ENCODE measurements at places on chromosomes 6 and 20. TPM values are rescaled to one million over a fixed set of nuclear protein-coding genes. Genes with fewer than 3 reads are reported as not detected.
A peak's percentile ranks its signal among the peaks of the same experiment; 100 is the strongest.

The GPX5 gene
- not detected for total RNA-seq

The SPTLC3 gene
- 3.4 TPM for total RNA-seq

The OR2H1 gene
- total RNA-seq, result not detected

The MANEA gene
- total RNA-seq, result 10.4 TPM

The PRL gene
- 1.1 TPM for total RNA-seq

The FAM184A gene
- 1.4 TPM for total RNA-seq

The ZNF334 gene
- 3.8 TPM for total RNA-seq

The NRN1 gene
- total RNA-seq, result 4.2 TPM

The DNAH8 gene
- total RNA-seq, result 0.05 TPM

The TREM1 gene
- total RNA-seq, result 1.0 TPM

The CCND3 gene
- total RNA-seq, result 131 TPM

The TSBP1 gene
- not detected for total RNA-seq

The CD109 gene
- 5.0 TPM for total RNA-seq

GRCh38 chr20:35854713-35855348 is 83.0 kb downstream of the PHF20 start:
- H3K4me1 ChIP-seq, result no peaks in the 10 kb centered on the region
- H3K4me3 ChIP-seq, result no peak overlapping the region
- no peak overlapping the region for H3K27ac ChIP-seq
- peaks cover 22% of the 10 kb centered on the region for H3K36me3 ChIP-seq
- DNase-seq, result no peak
- H3K27me3 ChIP-seq, result no peaks in the 10 kb centered on the region

DNA sequence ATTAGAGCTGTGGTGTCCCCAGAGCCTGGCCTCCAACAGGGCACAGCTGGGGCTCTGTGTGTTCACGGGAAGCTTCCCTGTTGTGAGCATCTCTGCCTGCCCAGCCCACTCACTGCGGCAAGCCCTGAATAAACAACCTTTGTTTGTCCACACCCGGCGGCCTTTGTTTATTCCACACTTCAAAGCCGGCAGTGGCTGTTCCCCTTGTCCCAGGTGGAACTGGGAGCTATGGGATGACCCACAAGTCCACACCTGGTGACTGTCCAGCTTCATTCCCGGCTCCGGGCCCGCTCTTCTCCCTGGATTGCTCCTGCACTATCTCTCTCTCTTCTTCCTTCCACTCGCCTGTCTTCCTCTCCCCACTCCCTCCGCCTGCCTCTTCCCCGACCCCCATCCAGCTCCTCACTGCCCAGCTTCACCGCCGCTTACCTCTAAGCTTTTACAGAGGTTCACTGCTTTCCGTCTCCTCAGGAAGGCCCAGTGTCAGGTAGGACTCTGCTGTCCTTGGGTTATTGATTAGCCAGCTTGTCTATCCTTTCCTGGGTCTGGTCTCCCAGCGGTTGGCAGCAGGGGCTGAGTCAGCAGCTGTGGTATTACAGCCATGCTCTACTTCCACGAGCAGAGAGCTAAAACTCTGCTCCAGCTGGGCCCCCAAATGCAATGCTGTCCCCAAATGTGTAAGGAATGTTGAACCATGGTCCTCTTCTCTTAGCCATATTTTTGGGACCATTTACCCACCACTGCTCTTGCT is 17.8 kb downstream of the DACT2 start:
- H3K27me3 ChIP-seq, result peaks cover 11% of the 10 kb centered on the region
- H3K27ac ChIP-seq, result no peak overlapping the region
- no peak overlapping the region for H3K4me3 ChIP-seq
- DNase-seq, result no peak
- H3K4me1 ChIP-seq, result no peaks in the 10 kb centered on the region
- no peaks in the 10 kb centered on the region for H3K36me3 ChIP-seq

DNA sequence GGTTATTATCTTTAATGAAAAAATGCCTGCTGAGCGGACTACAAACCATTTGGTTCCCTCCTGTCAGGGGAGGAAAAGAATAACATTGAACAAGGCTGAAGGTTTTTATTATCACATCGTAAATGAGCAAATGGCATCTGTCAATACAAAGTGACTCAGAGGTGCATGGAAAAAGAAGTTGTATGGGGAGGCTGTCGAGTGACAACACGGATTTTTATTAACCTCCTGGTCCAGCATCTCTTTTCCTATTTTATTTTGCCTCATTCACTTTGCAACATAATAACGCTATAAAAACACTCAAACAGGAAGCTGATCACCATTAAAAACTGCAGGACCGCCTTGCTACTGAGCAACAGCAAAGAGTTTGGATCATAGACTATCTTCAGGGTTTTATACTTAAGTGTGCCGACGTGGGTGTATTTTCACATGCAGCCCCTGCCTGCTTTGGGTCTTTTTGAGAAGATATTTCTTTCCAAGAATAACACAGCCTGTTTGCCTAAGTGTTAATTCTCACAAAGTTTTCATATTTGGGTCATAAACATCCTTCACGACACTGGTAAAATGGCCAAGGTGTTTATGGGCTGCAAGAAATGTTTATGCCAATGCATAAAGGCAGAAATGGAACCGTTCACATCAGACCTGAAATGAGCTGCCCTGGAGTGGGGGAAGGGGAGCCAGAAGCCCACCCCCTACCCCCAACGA is 132.1 kb upstream of the SALL4 start:
- H3K27me3 ChIP-seq, result no peaks in the 10 kb centered on the region
- no peaks in the 10 kb centered on the region for H3K36me3 ChIP-seq
- DNase-seq, result no peak

- no peak overlapping the region for H3K27ac ChIP-seq
- H3K27me3 ChIP-seq, result peaks cover 38% of the 10 kb centered on the region
- no peak for DNase-seq
- H3K4me1 ChIP-seq, result no peaks in the 10 kb centered on the region
- H3K36me3 ChIP-seq, result no peaks in the 10 kb centered on the region
These were observed 15.1 kb downstream of the DSP start for GRCh38 chr6:7556394-7557106.

DNA sequence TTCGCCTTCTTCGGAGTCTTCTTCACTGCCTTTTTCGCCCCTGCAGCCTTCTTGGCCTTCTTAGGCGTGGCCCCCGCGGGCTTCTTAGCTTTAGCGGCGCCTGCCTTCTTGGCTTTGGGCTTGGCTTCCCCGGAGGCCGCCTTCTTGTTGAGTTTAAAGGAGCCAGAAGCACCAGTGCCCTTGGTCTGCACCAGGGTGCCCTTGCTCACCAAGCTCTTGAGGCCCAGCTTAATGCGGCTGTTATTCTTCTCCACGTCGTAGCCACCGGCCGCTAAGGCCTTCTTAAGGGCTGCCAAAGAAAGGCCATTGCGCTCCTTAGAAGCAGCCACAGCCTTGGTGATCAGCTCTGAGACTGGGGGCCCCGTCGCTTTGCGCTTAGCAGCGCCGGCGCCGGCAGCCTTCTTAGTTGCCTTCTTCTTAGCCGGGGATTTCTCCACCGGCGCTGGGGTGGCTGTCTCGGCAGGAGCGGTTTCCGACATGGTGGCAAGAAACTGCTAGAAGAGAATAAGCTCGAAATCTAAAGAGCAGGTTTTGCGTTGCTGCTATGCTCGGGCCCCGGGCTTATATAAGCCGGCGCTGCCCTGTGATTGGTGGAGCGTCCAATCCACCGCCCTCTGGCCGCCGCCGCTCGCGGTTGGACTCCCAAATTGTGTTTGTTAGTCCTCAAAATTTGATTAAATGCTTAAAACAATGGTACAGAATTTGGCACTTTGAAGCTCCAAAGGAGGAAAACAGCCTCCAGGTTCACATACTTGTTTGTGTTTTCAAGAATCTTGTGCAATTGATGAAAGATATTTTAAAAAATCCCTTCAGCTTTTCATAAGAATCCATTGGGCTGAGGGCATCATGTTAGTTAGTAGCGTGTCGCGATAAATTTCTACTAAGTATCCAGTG is 44.9 kb downstream of the OR2B2 start:
- peak; percentile 94 for DNase-seq
- H3K36me3 ChIP-seq, result no peaks in the 10 kb centered on the region
- H3K4me1 ChIP-seq, result peaks cover 14% of the 10 kb centered on the region
- no peaks in the 10 kb centered on the region for H3K27me3 ChIP-seq

DNA sequence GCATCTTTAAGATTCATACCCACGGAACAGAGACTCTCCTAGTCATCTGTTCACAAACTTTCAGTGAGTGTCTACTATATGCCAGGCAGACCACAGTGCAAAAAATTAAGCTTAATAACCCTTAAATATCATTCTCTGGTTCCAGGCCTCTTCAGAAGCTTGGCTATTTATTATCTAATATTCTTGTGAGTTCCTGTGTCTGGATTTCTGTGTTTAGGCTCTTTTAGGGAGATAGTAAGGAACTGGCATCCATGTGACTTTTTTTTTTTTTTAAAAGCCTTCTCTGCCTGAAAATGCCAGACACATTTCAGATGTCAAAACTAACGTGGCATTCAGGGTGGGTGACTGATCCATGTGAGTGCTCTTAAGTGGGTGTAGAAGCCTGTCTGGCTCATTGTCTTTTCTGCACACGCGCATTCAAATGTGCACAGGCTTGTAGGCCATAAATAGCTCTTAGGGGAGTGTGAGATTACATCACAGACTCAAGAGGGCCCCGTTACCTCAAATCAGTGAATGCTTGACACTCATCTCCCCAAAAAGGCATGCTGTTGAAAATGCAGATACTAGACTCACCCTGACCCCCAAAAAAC is 141.9 kb downstream of the GMPR start:
- H3K36me3 ChIP-seq, result no peaks in the 10 kb centered on the region
- no peak for DNase-seq
- H3K4me3 ChIP-seq, result no peak overlapping the region
- H3K4me1 ChIP-seq, result no peaks in the 10 kb centered on the region
- H3K27me3 ChIP-seq, result no peaks in the 10 kb centered on the region

DNA sequence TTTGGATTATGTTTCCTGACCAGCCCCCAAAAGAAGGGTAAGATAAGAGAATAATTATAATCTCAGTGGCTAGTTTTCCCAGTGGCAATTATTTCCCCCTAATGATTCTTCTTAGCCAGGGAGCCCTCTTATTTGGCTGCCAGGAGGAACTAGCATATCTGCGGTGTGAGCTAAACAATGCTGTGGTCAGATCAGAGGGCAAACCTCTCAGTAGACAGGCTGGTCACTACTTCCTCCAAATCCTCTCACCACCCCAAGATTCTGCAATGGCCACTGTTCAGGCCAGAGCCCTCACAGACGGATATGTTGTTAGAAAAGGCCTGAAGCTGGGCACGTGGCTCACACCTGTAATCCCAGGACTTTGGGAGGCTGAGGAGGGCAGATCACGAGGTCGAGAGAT is 273.4 kb upstream of the SASH1 start:
- H3K27me3 ChIP-seq, result no peaks in the 10 kb centered on the region
- no peaks in the 10 kb centered on the region for H3K4me1 ChIP-seq
- H3K27ac ChIP-seq, result no peak overlapping the region
- no peak overlapping the region for H3K4me3 ChIP-seq

GRCh38 chr6:127832381-127832780 is 68.5 kb downstream of the THEMIS start:
- no peak for DNase-seq
- no peaks in the 10 kb centered on the region for H3K4me1 ChIP-seq
- H3K27me3 ChIP-seq, result no peaks in the 10 kb centered on the region
- H3K36me3 ChIP-seq, result peaks cover 60% of the 10 kb centered on the region
- H3K27ac ChIP-seq, result no peak overlapping the region
- no peak overlapping the region for H3K4me3 ChIP-seq

- DNase-seq, result no peak
- no peak overlapping the region for H3K4me3 ChIP-seq
- peaks cover 39% of the 10 kb centered on the region for H3K27me3 ChIP-seq
- H3K4me1 ChIP-seq, result no peaks in the 10 kb centered on the region
These were observed 80.2 kb downstream of the GRM4 start for GRCh38 chr6:34065466-34066217.

- no peak overlapping the region for H3K4me3 ChIP-seq
- H3K27me3 ChIP-seq, result no peaks in the 10 kb centered on the region
- H3K36me3 ChIP-seq, result no peaks in the 10 kb centered on the region
- no peak overlapping the region for H3K27ac ChIP-seq
- H3K4me1 ChIP-seq, result no peaks in the 10 kb centered on the region
These were observed 18.4 kb upstream of the HLA-G start for GRCh38 chr6:29809249-29809648.

GRCh38 chr6:41228616-41229015 is 467 bp downstream of the TREML4 start:
- DNase-seq, result no peak
- H3K27me3 ChIP-seq, result no peaks in the 10 kb centered on the region
- no peaks in the 10 kb centered on the region for H3K36me3 ChIP-seq
- no peak overlapping the region for H3K27ac ChIP-seq

- H3K27ac ChIP-seq, result no peak overlapping the region
- peaks cover 12% of the 10 kb centered on the region for H3K4me1 ChIP-seq
- DNase-seq, result no peak
- no peaks in the 10 kb centered on the region for H3K27me3 ChIP-seq
- H3K4me3 ChIP-seq, result no peak overlapping the region
These were observed 36.7 kb downstream of the SYNDIG1 start for GRCh38 chr20:24506146-24506545.

DNA sequence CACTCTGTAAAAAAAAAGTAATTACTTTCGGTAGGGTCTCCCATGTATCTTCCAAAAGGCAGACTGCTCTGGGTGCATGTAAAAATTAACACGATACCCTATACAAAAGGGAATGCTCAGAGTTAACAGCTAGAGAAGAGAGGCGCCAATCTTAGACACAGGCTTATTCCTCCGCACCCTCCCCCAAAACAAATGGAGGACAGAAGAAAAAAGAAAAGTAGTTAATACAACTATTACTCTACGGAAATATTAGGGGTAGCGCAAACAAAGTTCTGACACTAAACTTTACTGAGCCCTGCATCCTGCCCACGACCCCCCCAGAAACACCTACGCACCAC is 331 bp upstream of the UFL1 start:
- H3K4me1 ChIP-seq, result peaks cover 7% of the 10 kb centered on the region
- peak; percentile 66 for DNase-seq
- peaks cover 3% of the 10 kb centered on the region for H3K36me3 ChIP-seq
- peak overlapping the region; percentile 93 for H3K4me3 ChIP-seq

- H3K4me1 ChIP-seq, result peaks cover 17% of the 10 kb centered on the region
- no peak for DNase-seq
- H3K27me3 ChIP-seq, result peaks cover 3% of the 10 kb centered on the region
- H3K27ac ChIP-seq, result no peak overlapping the region
These were observed 69.6 kb upstream of the ARMC2 start for GRCh38 chr6:108778421-108779186.

DNA sequence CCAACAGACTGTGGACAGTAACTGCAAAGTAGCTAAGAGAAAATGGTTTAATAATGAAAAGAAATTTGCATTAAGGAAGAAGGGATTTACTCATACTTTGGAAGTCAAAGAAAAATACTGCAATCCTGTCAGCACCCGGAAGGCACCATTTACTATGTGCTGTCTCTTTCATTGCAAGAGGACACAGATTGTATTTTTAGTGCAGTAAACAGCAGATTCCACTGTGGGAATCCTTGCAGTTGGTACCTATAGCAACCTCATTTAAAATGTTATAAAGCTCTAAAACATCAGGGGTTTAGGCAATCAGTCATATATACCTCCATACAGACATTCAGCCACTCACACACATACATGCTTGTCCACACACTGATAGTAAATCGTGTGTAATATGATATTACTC is 346.8 kb downstream of the PKHD1 start:
- no peaks in the 10 kb centered on the region for H3K4me1 ChIP-seq
- H3K27ac ChIP-seq, result no peak overlapping the region
- no peaks in the 10 kb centered on the region for H3K27me3 ChIP-seq
- H3K4me3 ChIP-seq, result no peak overlapping the region
- no peak for DNase-seq
- H3K36me3 ChIP-seq, result no peaks in the 10 kb centered on the region

Data from thymus (tissue), 14 donors.